ENCODE measurements at places on chromosomes 16 and 17. TPM values are rescaled to one million over a fixed set of nuclear protein-coding genes. Genes with fewer than 3 reads are reported as not detected.

DNA sequence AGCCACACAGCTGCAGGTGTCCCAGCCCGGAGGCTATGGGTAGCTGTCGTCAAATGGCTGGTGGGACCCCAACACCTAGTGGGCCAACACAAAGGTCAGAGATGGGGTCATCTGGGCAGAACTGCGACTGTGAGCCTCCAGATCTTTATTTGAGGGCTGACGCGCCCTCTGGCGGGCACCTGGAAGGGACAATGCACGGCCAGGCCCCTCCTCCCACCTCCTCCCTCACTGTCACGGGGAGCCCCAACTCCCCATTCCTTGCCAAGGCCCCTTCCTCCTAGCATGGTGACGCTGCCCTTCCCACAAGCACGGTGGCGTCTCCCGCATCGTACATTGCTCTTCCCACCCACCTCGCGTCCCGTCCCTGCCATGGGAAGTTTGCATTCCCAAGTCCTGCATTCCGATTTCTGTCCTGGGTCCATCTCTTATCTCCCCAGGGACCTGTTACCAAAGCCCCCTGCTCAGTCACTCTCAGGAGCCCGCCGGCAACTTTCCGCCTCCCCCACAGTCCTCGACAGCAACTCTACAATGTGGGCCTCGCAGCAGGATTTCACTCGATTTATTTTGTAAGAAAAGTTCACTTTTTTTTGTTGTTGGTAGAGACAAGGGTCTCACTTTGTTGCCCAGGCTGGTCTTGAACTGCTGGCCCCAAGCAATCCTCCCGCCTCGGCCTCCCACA is 1.0 kb downstream of the TLE7 start:
- DNase-seq: no peak

DNA sequence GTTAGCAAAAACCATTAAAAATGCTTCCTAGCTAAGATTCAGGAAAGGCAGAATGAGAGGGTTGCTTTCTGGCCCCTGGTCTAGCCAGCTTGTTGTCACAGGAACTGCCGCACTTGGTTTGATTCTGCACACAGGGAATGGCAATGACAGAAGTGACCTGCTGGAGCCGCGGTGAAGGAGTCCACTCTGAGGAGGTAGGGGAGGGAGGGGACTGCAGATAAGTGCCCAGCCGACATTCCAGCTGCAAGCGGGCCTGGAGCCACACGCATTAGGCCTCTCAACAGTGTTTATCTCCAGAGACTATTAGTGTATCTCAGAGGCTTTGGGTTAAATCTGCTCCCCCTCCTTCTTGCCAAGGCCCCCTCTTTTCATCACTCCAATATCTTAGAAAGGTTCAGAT is 38.6 kb downstream of the CDRT15 start:
- no peak for DNase-seq

DNA sequence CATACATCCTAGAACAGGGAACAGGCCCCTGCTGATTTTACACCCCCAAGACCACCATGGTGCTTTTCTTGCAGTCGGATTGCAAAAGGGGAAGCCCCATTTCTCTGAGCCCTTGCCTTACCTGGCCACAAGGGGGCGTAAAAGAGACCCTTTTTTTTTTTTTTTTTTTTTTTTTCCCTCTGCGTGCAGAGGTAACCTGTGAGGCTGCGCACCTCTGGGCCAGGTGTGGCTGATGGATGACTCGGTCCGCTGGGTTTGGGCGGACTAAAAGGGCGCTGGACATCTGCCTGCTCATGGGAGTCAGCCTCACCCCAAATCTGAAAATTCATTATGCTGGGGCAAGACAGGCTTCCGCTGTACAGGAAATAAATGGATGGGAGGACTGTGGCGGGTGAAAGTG is 281.0 kb downstream of the CBLN1 start:
- DNase-seq: no peak

DNA sequence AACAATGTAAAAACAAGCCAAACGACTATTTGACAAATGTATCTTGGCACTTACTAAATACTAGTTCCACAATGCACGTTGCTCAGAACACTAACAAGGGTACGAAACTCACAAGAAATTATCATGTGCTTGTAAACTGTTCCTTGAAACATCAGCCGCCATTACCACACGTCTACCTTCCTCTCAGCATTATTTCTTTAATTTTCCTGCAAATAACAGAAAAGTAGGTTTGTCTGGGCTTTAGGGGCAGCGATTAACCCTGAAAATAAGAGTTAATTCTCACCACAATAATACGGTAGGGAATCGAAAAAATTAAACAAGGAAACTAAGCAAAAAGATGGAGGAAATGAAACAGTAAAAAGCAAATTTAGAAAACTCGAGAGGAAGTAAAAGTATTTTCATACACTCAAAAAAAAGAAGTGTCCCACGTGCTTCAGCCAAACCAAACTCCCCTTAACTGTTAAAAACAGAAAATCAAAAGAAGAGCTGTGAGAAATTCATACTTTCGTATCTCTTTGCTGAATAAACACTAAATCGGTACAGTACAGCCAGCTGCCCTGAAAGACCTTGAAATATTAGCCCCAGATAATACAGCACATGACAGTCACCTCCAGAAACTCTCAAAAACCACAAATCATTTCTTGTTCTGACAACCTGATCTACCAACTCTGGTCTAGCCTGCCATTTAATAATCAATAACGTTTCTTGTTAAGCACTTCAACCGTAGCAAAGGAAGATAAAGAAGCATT is 1.2 kb downstream of the ARHGAP17 start:
- DNase-seq: no peak

GRCh38 chr16:86041807-86042206 is 142.8 kb downstream of the IRF8 start:
- no peak for DNase-seq

GRCh38 chr16:60645541-60645940 is 1390.7 kb downstream of the CDH8 start:
- DNase-seq: no peak

DNA sequence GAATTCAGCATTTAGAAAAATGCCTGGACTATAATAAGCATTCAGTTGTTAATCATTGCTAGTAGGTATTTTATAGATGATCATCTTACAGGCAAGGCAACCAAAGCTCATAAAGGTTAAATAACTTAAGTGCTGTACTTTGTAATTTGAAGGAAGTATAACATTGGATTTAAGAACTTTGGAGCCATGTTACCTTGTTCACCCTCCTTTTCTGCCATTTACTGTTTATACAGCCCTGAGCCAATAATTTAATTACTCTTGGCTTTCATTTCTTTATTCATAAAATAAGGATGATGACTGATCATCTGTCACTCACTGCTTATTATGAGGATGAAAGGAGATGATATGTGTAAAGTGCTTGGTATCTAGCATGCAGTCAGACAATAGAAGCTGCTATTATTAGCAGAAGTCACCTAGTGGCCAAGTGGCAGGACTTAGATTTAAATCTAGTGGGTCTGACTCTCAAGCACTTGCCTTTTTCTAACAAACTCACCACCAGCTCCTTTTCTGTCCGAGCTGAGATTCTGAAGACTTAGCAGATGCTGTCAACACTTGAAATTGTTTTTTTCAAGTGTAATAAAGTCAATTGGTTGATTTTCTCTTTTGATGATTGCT is 18.3 kb upstream of the DDX52 start:
- DNase-seq: no peak

- peak; percentile 53 for DNase-seq
Observed at GRCh38 chr17:41651625-41652460, 27.5 kb upstream of the KRT17 start.

DNA sequence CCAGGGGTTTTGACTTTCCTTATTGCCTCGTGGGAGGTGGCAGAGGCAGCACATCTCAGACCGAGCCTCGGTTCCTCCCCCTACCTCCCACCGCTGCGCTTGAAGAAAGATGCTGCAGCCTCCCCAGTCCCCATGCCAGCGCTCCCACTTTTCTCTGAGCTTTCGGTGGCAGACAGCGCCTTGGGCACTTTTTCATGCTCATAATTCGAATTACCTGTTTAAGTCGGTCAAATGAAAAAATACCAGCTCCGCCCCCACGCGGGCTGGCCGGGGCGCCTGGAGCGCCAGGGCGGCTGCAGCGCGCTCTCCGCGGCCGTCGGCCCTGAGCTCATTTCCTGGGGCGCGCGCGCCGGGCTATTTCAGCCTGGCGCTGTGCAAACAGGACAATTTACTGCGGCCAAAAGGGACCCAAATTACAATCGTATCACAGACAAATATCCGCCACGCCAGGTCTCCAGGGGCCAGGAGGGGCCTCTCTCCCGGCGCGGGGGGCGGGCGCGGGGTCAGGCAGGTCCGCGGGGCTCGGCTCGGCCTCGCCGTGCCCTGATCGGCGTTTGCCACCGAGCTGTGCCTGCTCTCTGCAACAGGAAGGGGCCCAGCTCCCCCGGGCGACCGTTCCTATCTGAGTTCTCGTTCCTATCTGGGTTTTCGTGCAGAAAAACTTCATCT is 45.0 kb downstream of the SOST start:
- DNase-seq: peak; percentile 39

DNA sequence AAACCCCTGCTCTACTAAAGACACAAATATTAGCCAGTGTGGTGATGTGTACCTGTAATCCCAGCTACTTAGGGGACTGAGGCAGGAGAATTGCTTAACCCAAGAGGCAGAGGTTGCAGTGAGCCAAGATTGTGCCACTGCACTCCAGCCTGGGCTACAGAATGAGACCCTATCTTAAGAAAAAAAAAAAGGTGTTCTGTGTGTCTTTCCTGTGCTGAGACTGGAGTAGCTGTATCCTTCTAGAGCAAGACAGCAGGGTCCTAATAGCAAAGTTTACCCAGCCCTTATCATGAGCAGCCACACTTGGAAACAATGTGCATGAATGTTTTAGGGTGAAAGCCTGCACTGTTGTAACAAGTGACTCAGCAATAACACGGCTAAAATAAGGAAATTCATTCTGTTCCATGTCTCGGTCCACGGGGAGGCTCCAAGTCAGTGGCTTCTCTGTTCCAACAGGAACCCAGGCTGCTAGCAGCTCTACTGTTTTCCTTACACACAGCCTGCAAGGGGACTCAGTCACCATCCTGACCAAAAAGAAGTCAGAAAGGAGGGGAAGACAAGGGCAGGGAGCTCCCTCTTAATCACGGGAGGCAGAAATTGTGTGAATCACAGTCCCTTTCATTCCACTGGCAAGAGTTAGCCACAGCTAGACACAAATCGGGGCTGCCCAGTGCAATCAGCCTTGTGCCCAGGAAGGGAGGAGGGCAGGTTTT is 7.1 kb upstream of the SLC5A11 start:
- DNase-seq: no peak

GRCh38 chr17:72046643-72047612 is 73.9 kb upstream of the SOX9 start:
- no peak for DNase-seq

DNA sequence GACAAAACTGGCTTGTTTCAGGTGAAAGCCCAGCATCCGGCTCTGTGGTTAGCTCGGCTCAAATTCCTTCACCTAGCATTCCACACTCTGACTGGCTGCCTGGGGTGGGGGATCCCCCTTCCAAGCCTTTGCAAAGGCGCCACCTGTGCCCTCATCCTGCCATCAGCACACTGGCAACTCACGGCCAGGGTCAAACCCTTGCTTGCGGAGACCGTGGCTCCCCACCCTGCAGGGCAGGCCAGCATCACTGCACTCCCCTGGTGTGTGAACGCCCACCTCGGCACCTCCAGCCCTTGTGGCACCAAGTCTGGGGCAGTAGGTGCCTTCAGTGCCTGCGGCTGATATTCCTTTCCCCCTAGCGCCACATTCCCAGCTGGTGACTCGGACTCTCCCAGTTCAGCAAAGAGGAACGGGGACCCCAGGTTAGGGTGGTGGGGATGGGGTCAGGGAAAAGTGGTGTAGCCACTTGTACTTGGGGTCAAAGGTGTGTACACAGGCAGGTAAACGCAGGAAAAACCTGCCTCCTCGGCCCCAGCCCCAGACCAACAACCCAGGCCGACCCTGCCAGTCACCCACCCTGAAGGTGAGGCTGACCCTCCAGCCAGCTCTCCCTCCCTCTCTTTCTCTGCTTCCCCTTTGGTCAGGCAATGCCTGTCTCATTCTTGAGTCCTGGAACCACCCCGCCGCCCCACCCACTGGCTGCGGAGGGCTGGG is 1.1 kb downstream of the FLII start:
- DNase-seq: no peak

DNA sequence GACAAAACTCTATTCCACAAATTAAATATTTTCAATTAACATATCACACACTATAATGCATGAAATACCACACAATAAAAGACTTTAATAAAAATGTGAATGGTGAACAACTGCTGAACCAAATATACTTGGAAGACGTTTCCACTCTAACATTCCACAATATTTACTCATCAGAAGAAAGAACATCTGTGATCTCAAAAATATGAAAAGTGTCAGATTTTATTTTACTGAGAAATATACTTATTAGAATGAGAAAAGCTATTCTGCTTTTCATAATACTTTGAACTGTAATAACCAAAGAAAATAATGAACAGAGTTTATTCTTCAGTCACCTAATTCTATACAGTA is 181.8 kb upstream of the AXIN2 start:
- DNase-seq: peak; percentile 15

DNA sequence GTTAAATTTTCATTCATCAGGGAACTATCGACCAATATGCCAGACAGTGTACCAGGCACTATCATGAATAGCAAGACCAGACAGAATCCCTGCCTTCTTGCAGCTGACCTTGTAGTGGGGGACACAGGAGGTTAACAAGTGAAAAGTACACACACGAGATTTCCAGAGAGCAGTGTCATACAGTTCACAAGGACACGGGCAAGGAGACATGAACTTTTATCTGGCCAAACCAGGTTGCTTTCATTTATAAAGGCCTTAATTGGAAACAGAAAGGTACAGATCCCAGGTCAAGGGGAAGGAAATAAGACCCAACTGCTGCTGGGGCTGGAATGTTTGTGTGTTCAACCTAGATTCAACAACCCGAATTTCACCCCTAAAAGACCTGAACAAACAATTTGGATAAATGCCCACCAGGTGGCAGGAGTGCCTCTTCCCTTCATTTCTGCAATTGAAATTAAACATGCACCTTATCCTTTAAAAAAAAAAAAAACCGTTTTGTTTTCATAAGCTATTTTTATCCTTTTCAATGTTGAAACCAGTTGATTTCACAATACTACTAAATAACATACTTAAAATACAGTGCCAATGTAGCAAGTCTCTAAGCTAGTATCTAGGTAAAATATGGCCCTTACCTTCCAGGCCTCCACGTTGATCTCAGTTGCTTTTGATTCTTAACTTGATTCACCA is 65.9 kb downstream of the EMP2 start:
- peak; percentile 22 for DNase-seq

The ASGR2 gene
- 0.36 TPM for polyA plus RNA-seq

The FOXL1 gene
- polyA plus RNA-seq: 0.26 TPM

The MYO15A gene
- 1.3 TPM for polyA plus RNA-seq
